Type B pancreatic cell (in vitro differentiated cells): ENCODE measurements at places on chromosomes 5 and 9. TPM values are rescaled to one million over a fixed set of nuclear protein-coding genes. Genes with fewer than 3 reads are reported as not detected.
A peak's percentile ranks its signal among the peaks of the same experiment; 100 is the strongest.

- no peaks in the 10 kb centered on the region for H3K27me3 ChIP-seq
- no peaks in the 10 kb centered on the region for H3K36me3 ChIP-seq
- H3K4me1 ChIP-seq = peaks cover 3% of the 10 kb centered on the region
- H3K27ac ChIP-seq = no peak overlapping the region
Measured at GRCh38 chr9:13351778-13352386, 72.4 kb upstream of the MPDZ start.

- peaks cover 40% of the 10 kb centered on the region for H3K27me3 ChIP-seq
- H3K27ac ChIP-seq = no peak overlapping the region
- H3K4me3 ChIP-seq = no peak overlapping the region
- no peaks in the 10 kb centered on the region for H3K36me3 ChIP-seq
- DNase-seq = no peak
Measured at GRCh38 chr5:135013947-135014570, 20.0 kb downstream of the PITX1 start.

GRCh38 chr5:178587763-178588611 lies 2.2 kb downstream of the COL23A1 start:
- peak overlapping the region; percentile 83 for H3K4me3 ChIP-seq
- H3K4me1 ChIP-seq = peaks cover 37% of the 10 kb centered on the region
- no peaks in the 10 kb centered on the region for H3K36me3 ChIP-seq
- peak overlapping the region; percentile 33 for H3K27ac ChIP-seq

DNA sequence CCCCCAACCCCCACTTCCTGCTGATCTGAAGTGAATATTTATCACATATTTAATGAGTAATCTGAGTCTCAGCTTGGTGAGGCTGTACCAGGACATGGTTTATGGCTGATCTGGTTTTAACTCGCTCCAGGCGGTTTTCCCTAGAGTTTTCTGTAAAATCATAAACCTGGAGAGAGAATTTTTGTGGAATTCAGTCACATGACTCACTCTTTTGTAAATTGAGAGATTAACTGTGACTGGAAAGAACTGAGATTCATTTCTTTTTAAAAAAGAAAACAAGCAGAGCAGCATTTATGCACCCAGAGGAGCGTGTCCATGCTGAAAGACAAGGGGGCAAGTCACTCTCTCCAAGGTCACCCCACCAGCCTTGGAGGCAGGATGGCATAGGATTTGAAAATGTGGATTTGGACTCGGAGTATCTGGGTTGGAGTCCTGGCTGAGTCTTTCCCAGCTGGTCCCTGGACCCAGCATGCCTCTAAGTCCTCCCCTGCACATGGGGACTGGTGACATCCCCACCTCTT lies 81.8 kb downstream of the ZNF618 start:
- no peak for DNase-seq
- peaks cover 64% of the 10 kb centered on the region for H3K4me1 ChIP-seq
- H3K27me3 ChIP-seq = no peaks in the 10 kb centered on the region
- peak overlapping the region; percentile 41 for H3K4me3 ChIP-seq

SH3RF2 gene
- 11.2 and 20.8 TPM in 2 replicates for total RNA-seq

SIL1 gene
- 40.9 and 63.0 TPM in 2 replicates for total RNA-seq

GRCh38 chr5:79544131-79544530 lies 30.2 kb upstream of the HOMER1 start:
- H3K4me1 ChIP-seq = peaks cover 23% of the 10 kb centered on the region
- DNase-seq = no peak

GRCh38 chr5:68382640-68383039 lies 167.1 kb downstream of the PIK3R1 start:
- no peaks in the 10 kb centered on the region for H3K36me3 ChIP-seq
- no peaks in the 10 kb centered on the region for H3K4me1 ChIP-seq
- H3K4me3 ChIP-seq = no peak overlapping the region
- no peaks in the 10 kb centered on the region for H3K27me3 ChIP-seq
- H3K27ac ChIP-seq = no peak overlapping the region
- no peak for DNase-seq

EFNA5 gene
- total RNA-seq = 35.7 and 65.0 TPM in 2 replicates

- DNase-seq = no peak
- no peak overlapping the region for H3K4me3 ChIP-seq
- H3K36me3 ChIP-seq = peaks cover 6% of the 10 kb centered on the region
- H3K27ac ChIP-seq = no peak overlapping the region
Measured at GRCh38 chr5:179780362-179780761, 13.4 kb upstream of the LTC4S start.

RETREG1 gene
- 11.6 and 18.8 TPM in 2 replicates for total RNA-seq

DNA sequence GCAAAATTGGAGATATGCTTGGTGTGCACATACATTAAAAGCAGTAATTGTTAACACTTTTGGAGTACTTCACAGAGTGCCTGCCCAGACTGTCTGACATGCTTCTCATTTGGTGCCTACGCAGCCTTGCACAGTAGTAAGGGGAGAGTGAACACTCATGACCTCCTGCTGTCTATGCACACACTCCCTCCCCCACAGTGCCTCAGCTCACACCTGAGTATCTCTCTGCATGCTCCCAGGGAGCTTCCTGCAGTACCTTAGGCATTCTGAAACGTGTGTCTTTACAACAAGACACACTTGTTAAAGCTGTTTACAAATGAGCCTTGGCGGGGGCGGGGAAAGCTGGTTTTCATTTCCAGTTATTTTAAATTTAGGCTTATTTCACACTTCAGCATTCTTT lies 18.0 kb downstream of the MAP3K1 start:
- no peaks in the 10 kb centered on the region for H3K36me3 ChIP-seq
- no peak overlapping the region for H3K4me3 ChIP-seq
- no peaks in the 10 kb centered on the region for H3K27me3 ChIP-seq

DNA sequence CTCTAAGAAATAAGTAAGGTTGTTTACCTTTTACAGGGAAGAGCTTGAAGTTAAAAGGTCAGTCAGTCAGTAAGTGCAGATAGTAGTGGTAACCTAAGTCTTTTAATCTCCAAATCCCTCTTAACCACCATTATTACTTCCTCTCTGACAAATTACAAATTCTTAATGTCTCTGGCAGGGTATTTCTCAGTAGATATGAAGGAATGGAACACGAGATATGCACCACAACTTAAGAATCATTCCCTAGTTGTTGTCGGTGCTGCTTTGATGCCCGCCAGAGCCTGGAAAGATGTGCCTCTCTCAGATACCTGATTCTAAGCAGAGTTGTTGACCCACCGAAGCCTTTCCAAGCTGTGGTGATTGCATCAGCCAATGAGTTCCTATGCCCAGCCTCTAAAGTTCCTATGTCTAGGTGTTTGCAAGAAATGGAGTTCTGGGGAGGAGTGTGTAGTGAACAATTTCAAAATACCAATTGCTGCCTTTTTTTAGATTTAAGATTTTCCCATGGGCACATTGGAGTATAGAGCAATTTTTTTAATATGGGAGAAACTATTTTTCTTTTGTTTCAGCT lies 78.5 kb downstream of the CD180 start:
- H3K27ac ChIP-seq = no peak overlapping the region
- DNase-seq = no peak
- no peak overlapping the region for H3K4me3 ChIP-seq
- peaks cover 12% of the 10 kb centered on the region for H3K36me3 ChIP-seq
- H3K27me3 ChIP-seq = no peaks in the 10 kb centered on the region
- peaks cover 7% of the 10 kb centered on the region for H3K4me1 ChIP-seq

DNA sequence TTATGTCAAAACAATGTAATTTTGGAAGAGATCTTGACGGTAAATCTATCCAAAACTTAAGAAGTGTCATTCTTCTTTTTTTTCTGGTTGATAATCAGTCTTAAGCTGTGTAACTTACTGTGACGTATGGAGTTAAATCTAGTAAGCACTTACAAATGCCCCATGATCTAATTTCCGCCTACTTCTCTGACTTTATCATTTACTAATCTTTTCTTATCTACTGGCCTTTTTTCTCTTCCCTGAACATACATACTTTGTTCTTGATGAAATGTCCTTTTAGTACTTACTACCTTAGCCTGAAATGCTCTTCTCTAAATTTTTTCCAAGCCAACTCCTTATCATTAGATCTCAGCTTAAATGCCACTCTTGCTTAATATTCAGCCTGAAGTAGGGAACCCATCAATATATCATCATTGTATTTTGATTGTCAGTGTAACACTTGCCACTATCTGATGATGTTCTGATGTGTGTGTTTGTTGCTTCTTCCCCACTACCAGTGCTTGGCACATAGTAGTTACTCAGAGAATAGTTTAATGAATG lies 27.6 kb downstream of the AP3S1 start:
- H3K27ac ChIP-seq = no peak overlapping the region
- H3K36me3 ChIP-seq = peaks cover 11% of the 10 kb centered on the region
- H3K4me1 ChIP-seq = peaks cover 8% of the 10 kb centered on the region
- no peaks in the 10 kb centered on the region for H3K27me3 ChIP-seq

DNA sequence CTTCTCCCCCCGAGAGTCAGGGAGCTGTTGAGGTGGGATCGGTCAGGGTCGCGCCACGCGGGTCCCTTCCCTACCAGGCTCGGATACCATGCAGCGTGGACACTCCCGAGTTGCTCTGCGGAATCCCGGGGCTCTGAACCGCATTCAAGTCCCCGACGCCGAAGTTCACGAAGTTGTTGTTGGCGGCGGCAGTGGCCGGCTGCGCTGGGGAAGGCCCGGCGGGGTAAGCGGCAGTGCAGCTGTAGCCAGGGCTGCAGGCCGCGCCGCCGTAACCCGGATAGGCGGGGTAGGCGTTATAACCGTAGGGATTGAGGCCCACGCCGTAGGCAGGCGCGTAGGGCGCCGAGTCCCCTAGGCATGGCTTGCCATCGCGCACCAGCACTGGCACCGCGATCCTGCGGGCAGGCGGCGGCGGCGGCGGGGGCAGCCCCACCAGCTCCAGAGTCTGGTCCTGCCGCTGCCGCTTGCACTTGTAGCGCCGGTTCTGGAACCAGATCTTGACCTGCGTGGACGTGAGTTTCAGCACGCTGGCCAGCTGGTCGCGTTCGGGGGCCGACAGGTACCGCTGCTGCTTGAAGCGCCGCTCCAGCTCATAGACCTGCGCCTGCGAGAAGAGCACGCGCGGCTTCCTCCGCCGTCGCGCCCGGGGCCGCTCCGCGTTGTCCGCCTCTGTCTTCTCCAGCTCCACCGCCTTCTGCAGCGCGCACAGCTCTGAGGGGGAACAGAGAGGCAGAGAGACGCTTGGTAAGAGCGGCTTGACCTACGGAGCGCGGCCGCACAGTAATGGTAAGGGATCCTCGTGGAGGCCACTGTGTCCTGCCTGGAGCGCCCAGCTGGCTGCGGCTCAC lies 2.3 kb downstream of the NKX2-5 start:
- no peak for DNase-seq
- H3K36me3 ChIP-seq = peaks cover 3% of the 10 kb centered on the region
- H3K4me3 ChIP-seq = peak overlapping the region; percentile 83
- H3K4me1 ChIP-seq = peaks cover 41% of the 10 kb centered on the region

DNA sequence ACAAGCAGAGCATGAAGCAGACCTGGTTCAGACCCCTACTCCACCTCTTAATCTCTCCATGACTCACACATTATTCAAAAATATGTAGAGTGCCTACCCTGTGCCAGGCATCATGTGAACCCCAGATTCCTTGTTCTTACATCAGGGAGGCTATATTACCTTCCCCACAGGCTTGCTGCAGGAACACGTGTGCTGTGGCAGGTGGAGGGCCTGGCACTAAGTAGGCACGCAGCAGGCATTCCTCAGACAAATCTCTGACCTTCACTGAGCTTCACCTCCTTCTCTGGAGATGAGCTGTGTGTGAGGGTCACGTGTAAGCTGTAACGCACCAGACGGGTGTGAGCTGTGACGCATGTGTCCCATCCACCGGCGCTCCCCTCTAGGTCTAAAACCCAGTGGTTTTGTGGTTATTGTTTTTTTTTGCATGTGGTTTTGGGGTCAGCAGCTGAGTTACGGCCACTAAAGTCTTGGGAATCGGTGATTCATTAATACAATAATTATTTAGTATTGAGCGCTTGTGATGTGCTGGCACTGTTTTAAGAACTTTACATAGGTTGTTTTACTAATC lies 30.3 kb downstream of the ANGPTL2 start:
- no peak overlapping the region for H3K4me3 ChIP-seq
- no peaks in the 10 kb centered on the region for H3K27me3 ChIP-seq
- peaks cover 13% of the 10 kb centered on the region for H3K36me3 ChIP-seq
- no peak overlapping the region for H3K27ac ChIP-seq
- H3K4me1 ChIP-seq = no peaks in the 10 kb centered on the region

DNA sequence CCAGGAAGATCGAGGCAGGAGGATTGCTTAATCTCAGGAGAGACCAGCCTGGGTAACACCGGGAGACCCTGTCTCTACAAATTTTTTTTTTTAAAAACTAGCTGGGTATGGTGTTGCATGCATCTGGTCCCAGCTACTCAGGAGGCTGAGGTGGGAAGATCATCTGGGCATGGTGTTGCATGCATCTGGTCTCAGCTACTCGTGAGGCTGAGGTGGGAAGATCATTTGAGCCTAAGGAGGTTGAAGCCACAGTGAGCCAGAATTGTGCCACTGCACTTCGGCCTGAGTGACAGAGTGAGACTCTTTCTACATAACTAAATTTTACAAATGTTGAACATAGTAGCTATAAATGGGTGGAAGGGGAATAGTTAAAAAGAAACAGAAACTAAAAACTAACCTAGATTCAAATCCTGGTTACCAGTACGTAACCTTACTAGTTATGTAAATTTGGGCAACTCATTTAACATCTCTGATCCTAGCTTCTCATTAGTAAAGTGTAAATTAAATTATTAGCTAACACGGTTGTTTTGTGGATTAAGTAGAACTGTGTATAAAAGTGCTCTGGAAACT lies 41.7 kb downstream of the TMEM161B start:
- H3K27ac ChIP-seq = no peak overlapping the region
- no peak for DNase-seq
- no peak overlapping the region for H3K4me3 ChIP-seq
- H3K36me3 ChIP-seq = peaks cover 13% of the 10 kb centered on the region
- H3K27me3 ChIP-seq = no peaks in the 10 kb centered on the region

ECM2 gene
- total RNA-seq = 0.24 and 0.51 TPM in 2 replicates

ATOSB gene
- 15.6 and 23.3 TPM in 2 replicates for total RNA-seq

LCN2 gene
- 10.7 and 12.4 TPM in 2 replicates for total RNA-seq

- H3K27ac ChIP-seq = peak overlapping the region; percentile 97
- H3K4me1 ChIP-seq = peaks cover 15% of the 10 kb centered on the region
- H3K4me3 ChIP-seq = peak overlapping the region; percentile 92
- DNase-seq = no peak
- H3K36me3 ChIP-seq = peaks cover 16% of the 10 kb centered on the region
Measured at GRCh38 chr9:107489144-107489673, 360 bp downstream of the KLF4 start.

GRCh38 chr5:10502130-10502529 lies 60.5 kb downstream of the ROPN1L start:
- H3K27me3 ChIP-seq = no peaks in the 10 kb centered on the region
- H3K27ac ChIP-seq = no peak overlapping the region
- no peak overlapping the region for H3K4me3 ChIP-seq
- H3K36me3 ChIP-seq = no peaks in the 10 kb centered on the region
- H3K4me1 ChIP-seq = peaks cover 10% of the 10 kb centered on the region
